Omental fat pad (tissue), 4 donors: ENCODE measurements at places on chromosomes 16 and 17. TPM values are rescaled to one million over a fixed set of nuclear protein-coding genes. Genes with fewer than 3 reads are reported as not detected.
A peak's percentile ranks its signal among the peaks of the same experiment; 100 is the strongest.

GRCh38 chr17:34156741-34157589, 98.1 kb upstream of the CCL2 start:
- no peak for DNase-seq

GRCh38 chr17:11645426-11645825, 47.2 kb downstream of the DNAH9 start:
- no peak for DNase-seq

DNA sequence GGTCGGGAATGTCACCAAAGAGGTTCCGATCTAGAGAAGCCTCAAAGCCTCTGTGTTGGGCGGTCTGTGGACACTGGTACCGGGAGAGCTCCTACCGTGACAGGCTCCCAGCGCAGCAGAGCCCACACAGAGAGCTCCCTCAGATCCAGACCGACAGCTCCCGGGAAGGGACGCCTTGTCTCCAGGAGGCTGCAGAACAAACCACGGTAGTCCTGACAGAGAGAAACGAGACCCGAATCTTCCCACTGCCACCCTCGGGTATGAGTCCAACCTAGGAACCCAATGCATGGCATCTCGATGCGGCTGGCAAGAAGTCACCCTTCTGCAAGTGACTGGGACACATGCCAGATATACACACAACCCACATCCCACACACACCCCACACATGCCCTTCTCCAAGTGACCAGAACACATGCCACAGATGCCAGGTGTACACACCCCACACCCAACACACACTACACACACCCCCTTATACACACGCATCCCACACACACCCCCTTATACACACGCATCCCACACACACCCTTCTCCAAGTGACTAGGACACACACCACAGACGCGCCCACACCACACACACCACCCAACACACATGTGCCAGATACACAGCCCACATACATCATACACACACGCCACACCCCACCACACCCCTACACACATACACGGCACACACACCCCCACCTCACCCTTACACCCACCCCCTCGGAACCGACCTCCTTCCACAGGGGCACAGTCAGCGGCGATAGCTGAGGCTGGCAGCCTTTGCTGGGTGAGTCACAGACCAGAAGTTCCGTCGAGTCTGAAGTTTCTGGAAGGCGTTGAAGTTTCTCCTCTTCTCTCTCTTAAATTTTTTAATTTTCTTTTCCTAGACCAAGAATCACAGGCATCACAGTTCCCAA, 15.9 kb upstream of the CYTH1 start:
- no peak for DNase-seq

- no peak for DNase-seq
Observed at GRCh38 chr16:17204644-17205043, 266.1 kb downstream of the XYLT1 start.

DNA sequence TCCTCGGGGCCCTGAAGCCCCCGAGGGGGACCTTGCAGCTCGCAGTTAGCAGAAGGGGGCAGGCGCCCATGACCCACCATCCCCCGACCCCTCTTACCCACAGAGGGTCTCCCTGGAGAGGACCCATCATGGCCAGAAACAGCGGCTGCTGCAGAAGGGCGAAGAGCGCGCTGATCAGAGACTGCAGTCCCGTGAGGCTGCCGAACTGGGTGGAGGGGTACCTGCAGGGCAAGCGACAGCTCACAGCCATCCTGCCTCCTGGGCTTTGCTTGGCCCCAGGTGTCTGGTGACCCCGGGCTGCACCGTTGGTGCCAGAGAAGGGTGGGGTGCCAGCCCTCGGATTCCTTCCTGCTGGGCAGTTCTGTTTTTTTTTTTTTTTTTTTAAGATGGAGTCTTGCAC, 13.9 kb upstream of the PITPNA start:
- DNase-seq, result no peak

DNA sequence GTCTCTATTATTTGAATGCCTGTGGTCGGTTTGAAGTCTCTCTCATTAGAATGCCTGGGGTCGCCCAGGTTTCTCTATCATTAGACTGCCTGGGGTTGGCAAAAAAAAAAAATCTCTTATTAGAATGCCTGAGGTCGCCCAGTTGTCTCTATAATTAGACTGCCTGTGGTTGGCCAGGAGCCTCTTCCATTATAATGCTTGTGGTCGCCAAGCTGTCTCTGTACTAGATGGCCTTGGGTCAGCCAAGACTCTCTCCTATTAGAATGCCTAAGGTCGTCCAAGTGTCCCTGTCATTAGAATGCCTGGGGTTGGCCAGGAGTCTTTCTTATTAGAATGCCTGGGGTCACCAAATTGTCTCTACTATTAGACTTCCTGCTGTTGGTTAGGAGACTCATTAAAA, 2228.4 kb downstream of the TP53TG3F start:
- DNase-seq, result no peak

ETV4 gene
- 1.3 TPM for total RNA-seq

- DNase-seq, result no peak
Observed at GRCh38 chr17:1347589-1348323, 52.3 kb downstream of the YWHAE start.

DNA sequence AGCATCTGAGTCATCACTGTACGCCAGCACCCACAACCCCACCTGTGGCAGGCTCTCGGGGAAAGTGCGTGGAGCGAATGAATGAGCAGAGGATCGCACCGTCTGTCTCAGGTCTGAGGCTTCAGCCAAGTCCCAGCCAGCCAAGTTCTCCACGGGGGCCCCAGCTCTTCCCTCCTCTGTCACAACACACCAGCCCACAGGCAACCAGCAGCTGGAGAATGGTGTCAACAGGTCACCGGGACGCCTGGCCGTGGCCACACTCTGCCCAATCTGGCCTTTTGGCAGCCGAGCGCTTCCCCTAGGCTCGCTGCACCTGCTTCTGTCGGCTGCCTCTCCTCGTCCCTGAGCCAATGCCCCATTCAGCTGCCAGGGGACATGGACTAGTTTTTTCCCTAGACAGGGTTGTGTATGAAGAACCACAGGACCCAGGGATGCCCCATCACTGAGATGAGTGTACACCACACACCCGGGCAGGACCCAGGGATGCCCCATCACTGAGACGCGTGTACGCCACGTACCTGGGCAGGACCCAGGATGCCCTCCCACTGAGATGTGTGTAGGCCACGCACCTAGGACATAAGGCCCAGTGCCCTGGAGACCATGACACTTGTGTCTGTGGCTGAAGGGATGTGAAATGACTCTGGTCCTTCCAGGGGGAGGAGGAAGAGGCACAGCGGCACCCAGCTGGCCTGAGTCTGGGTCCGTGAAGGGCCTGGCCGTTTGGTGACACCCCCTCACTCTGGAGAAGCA, 52.8 kb downstream of the ABR start:
- no peak for DNase-seq

GRCh38 chr17:81257533-81257932, 18.4 kb downstream of the NDUFAF8 start:
- DNase-seq, result no peak

DNA sequence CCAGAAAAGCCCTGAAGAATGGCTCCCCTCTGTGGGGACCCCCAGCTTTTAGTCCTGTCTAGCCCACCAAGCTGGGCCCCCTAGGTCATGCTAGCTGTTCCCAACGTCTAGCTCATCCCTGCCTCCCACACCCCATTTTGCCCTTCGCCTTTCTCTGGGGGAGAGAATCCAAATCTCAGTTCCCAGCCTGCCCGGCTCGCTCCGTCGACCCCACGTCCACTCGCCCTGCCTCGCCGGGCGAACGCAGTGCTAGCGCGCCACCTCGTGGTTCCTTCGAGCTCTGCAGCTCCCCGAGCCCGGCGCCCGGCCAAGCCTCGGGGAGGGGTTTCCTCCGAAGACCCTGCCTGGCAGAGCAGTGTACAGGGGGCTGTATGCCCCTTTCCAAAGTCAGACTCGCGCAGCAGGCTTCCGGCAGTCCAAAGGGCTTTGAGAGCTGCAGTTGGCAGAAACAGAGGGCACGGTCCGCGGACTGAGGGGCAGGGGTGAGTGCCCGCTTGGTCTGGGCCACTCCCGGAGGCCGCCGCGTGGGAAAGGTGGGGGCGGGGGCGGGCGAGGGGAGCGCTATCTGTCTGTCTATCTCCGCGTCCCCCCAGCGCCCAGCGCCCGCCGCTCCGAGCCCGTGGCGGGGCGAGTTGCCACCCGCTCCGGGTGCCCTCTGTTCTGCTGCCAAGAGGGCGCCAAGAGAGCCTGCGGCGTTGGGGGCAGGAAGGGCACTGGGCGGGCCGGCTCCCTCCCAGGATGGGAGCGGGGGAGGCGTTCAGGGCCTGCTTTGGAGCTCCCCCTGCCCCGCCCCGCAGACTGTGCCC, 1.7 kb upstream of the DLX3 start:
- no peak for DNase-seq

DNA sequence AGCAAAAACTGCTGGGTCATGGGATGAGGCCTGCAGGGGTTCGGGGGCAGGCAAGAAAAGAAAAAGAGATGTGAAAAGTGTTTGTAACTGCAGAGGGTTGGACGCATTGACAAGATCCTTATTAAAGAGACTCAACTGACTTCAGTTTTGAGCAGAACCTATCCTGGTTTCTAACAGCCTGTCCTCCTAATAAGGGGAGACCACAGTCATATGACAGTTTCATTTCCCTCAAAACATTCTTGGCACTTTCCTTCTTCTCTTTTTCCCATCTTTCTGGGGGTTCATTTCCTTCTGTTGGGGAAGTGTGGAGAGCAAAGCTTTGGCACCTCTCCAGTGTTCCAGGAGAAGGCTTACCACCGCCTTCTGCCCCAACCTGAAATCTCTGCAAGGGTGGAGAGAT, 118.5 kb downstream of the MAF start:
- DNase-seq, result no peak

- peak; percentile 86 for DNase-seq
Observed at GRCh38 chr16:66899945-66900710, 18.6 kb downstream of the CDH16 start.

- no peak for DNase-seq
Observed at GRCh38 chr17:610276-610675, 104.4 kb downstream of the VPS53 start.

CBX4 gene
- 13.0 TPM for total RNA-seq

- DNase-seq, result no peak
Observed at GRCh38 chr17:63364944-63365343, 81.2 kb downstream of the CYB561 start.
